ENCODE measurements at places on chromosomes 3 and 15.

DNA sequence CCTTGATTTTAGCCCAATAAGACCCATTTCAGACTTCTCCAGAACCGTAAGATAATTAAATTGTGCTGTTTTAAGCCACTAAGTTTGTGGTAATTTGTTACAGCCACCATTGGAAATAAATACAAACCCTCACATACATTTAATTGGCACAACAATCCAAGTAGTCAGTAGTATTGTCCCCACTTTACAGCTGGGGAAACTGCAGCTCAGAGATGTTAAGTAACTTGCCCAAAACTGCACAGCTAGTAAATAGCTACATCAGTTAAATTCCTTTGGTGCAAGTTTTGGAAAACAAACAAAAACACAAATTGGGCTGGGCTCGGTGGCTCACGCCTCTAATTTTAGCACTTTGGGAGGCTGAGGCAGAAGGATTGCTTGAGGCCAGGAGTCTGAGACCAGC lies 13.3 kb upstream of the IREB2 start:
- no peak for DNase-seq

DNA sequence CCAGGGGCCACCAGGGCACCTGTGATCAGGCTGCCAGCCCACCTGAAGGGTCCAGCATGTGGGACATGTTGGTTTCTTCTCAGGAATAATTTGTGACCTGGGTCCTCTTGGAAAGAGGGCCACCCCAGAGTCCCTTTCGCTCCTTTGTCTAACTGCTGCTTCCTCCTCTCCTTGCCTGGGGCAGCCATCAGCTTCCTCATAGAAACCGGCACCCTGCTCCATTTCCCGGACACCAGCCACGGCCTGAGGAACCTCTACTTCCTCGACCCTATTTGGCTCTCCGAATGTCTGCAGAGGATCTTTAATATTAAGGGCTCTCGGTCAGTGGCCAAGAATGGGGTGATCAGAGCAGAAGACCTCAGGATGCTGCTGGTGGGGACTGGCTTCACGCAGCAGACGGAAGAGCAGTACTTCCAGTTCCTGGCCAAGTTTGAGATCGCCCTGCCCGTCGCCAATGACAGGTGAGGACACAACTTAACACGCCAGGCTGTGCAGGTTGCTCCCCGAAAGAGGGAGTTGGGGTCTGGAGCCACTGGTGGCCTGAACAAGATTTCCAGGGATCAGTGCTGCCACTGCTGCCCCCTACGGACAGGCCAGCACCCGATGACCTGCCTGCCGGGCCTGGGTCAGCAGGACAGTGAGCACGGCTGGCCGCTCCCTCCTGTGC lies 109.7 kb downstream of the LRRK1 start:
- no peak for DNase-seq

GRCh38 chr15:25060472-25060803 lies 105.7 kb downstream of the SNRPN start:
- no peak for DNase-seq

DNA sequence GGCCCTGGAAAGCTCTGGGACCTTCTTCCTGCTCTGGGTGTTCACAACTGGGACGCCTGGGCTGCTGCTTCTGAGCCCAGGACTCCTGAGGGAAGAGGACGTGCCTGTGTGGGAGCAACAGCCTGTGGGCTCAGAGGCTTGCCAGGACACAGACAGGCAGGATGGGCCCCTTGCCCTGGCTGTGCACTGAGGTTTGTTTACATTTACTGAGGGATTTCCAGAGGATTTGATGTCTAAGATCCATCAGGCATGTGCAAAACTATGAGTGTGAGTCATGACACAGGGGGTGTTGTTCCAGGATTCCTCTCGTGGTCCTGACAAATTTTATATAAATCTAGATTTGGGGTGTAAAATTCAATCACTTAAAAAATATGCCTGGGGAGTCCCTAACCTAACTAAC lies 10.6 kb downstream of the CCR9 start:
- DNase-seq = peak; percentile 64

GRCh38 chr3:151322511-151322910 lies 5.9 kb upstream of the GPR87 start:
- no peak for DNase-seq

DNA sequence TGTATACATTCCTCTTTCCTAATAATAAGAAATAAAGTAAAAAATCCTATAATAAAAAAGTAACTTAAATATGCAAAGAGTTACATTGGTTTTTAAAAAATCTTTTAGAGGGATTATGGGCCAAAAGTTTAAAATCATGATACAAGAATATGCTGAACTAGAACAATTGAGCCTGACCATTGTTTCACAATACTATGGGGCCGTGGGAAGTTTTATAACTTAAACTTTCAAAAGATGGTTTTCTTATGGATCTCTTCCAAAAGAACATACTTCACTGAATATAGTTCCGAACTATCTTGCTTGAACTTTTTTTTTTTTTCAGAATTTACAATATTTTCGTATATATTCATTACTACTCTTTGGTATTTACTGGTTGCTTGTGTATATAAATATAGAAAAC lies 97.6 kb downstream of the NFKBIZ start:
- no peak for DNase-seq

DNA sequence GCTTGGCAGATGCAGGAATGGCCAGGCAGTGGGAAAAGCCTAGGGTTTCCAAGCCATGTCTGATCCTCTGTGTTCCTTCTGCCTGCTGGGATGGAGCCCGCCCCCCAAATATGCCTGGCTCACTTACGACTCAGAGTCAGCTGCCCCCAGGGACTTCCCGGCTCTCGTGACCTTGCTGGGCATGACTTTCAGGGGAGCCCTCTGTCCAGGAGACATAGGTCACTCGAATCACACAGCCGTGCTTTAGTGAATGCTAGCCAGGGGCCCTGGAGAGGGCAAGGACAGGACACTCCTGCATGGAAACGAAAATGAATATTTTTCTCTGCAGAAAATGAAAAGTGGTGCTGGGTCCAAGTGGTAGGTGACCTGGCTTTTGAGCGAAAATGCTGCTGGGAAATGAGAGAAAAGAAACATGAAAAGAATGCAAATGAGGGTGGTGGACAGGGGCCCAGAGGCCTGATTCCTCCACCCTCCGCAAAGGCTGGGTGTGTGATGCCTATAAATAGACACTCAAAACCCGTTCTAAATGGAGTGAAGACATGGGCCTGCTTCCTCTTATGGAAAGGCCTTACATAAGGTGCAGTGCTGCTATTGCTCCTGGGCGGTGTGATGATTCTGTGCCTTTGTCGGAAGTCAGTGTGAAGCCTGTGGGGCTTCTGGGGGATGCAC lies 107.4 kb downstream of the APBA2 start:
- DNase-seq = no peak

GRCh38 chr3:195540511-195540910 lies 2.6 kb downstream of the PPP1R2 start:
- no peak for DNase-seq

GRCh38 chr15:60774829-60775463 lies 296.0 kb upstream of the ICE2 start:
- DNase-seq = peak; percentile 35

DNA sequence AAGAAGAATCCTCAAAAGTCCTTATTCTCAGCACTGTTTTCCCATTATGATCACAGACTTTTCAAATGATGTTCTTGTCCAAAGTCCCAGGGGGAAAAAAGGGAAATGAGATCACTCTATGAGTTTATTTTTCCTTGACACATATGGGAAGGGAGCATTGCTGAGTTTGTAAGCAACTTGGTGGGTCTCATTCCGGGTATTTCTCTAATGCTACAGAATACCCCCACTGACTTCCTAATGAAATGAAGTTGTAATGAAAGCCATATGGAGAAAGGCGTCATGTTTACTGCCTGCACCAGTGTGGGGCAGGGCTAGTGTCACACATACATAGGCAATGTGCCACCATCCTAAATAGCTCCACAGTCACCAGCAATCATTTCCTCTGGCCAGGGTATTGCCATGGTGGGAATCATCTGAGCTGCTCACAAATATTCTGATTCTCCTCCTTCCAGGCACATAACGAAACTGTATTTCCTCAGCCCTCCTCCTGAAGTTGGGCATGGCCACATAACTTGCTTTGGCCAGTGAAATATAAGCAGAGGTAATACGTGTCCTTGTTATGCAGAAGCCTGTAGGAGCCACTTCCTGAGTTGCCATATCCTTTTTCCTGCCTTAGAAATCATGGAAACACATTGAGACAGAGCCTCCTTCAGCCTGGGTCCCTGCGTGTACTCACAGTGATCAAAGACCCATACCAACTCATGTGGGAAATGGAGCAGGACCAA lies 41.0 kb upstream of the C15orf61 start:
- peak; percentile 95 for DNase-seq

- no peak for DNase-seq
These were observed 5.5 kb downstream of the HHLA2 start for GRCh38 chr3:108301695-108302404.

GRCh38 chr3:49601358-49602048 lies 47.2 kb downstream of the BSN start:
- DNase-seq = no peak

- no peak for DNase-seq
These were observed 6.6 kb upstream of the ADGRG7 start for GRCh38 chr3:100602506-100603444.

- no peak for DNase-seq
These were observed 60.3 kb downstream of the NOX5 start for GRCh38 chr15:69074843-69075224.

- no peak for DNase-seq
These were observed 5.2 kb upstream of the TRPM1 start for GRCh38 chr15:31106495-31107300.

GRCh38 chr3:18099611-18100010 lies 325.5 kb downstream of the SATB1 start:
- DNase-seq = peak; percentile 15

DNA sequence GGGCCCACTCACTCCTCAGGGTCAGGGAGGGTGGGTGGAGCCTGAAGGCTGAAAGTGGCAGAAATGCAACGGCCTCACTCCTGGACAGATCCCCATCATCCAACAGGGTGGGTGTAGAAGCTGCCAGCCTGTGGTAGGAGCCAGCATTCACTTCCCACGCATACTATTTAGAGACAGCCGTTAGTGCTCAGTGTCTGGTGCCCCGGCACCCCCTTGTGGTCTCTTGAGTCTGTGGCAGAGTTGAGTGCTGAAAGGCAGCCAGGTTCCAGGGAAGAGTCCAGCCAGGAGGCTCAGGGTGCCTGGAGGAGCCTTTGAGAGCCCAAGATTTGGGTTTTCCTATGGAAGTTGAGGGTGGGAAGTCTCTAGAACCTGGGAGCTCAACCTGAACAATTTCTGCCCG lies 2.1 kb upstream of the GNAT1 start:
- DNase-seq = peak; percentile 77

DNA sequence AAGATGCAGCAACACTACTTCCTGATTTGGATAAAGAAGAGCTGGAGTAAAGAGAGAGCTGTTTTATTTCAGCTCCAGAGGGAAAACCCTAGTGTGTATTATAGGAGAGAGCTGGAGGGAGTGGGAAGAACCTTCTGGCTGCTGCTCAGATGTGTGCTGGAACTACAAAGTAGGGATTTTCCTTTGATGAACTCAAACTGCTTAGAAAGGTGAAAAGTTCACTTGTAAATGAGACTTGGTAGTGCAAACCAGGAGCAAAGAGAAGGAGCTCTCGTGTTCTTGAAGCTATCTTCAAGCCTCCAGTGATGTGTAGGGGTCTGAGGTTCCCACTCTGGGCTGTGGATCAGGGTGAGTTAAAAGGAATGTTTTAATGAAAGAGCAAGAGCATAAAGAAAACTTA lies 110.4 kb downstream of the EDEM1 start:
- no peak for DNase-seq
